ENCODE measurements at places on chromosomes 12 and 14.

DNA sequence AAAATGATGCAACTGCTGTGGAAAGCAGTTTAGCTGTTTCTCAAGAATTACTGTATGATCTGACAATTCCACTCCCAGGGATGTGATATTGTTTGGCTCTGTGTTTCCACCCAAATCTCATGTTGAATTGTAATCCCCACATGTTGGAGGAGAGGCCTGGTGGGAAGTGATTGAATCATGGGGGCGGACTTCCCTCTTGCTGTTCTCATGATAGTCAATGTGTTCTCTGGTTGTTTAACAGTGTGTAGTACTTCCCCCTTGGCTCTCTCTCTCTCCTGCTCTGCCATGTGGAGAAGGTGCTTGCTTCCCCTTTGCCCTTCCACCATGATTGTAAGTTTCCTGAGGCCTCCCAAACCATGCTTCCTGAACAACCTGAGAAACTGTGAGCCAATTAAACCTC lies 93.4 kb upstream of the CPM start:
- no peak for DNase-seq

GRCh38 chr14:85293612-85294234 lies 236.2 kb upstream of the FLRT2 start:
- no peak for DNase-seq

GRCh38 chr14:61253064-61253738 lies 27.9 kb downstream of the TMEM30B start:
- no peak for DNase-seq

DNA sequence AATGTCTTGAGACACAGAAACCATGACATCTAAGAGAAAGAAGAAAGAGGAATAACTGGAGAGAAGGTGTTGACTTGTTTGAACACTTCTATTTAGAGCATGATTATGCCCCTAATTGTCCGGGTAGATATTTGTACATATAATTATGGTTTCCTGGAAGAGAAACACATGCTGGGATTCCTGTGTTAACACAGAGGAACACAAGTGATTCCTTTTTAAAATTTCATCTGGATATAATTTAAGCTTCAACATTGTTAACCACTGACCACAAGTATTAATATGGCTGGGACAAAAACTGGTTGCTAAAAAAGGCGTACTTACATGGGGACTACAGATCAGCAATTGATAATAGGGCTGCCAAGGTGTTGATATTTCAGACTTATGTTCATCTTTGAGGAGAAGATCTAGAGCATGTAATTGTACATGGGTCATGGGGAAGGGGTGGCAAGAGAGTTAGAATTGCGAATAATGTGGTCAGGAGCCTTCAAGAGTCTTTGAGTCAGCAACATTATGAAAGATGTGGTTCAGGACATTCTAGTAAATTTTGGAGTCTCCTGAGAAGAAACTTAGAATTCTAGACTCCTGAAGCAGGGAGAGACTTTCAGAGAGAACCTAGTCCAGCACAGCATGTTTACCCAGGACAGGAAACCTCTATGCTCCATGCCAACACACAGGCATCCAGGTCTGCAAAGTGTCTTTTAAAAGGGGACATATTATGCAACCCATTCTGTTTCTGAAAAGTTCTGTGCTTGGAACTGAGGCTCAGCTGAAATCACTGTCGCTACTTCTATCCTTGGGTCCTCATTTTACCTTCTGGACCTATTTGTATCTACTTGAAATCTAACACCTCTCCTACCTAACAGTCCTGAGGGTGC lies 56.5 kb downstream of the SLC38A1 start:
- no peak for DNase-seq

Data from activated naive CD8-positive, alpha-beta T cell treated with anti-CD3 and anti-CD28 coated beads, Interleukin-2, amount 50 U/mL, for 24 hours (primary cell).